ENCODE measurements at places on chromosomes 2 and 18.
A peak's percentile ranks its signal among the peaks of the same experiment; 100 is the strongest.

- DNase-seq: no peak
Measured at GRCh38 chr2:188788621-188789020, 185.6 kb upstream of the COL3A1 start.

DNA sequence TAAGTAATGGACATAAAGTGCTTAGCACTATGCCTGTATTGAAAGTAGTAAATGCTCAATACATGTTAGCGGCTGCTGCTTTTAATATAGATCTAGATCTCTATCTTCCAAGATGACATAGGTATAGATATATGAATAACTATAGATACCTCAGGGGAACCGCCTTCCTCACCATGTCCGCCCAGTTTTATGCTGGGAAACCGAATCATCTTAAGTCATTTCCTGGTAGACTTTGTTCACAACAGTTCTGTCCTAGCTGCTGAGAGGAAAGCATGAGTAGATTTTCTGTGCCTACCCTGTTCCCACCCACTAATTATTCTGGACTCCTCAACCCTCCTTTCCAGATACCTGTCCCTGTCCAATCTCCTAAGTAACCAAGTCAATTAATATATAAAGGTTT, 21.6 kb upstream of the ITM2C start:
- DNase-seq: no peak

- no peak for DNase-seq
Measured at GRCh38 chr2:120745420-120746111, 9.9 kb downstream of the GLI2 start.

GRCh38 chr2:216695401-216695821, at the start of gene IGFBP5:
Gene IGFBP5, minus strand, starts transcription at chr2:216695549. Its CDS starts 774 bp downstream, at chr2:216694775.
- no peak for DNase-seq

GRCh38 chr2:239943991-239944631, 81.0 kb downstream of the NDUFA10 start:
- no peak for DNase-seq

DNA sequence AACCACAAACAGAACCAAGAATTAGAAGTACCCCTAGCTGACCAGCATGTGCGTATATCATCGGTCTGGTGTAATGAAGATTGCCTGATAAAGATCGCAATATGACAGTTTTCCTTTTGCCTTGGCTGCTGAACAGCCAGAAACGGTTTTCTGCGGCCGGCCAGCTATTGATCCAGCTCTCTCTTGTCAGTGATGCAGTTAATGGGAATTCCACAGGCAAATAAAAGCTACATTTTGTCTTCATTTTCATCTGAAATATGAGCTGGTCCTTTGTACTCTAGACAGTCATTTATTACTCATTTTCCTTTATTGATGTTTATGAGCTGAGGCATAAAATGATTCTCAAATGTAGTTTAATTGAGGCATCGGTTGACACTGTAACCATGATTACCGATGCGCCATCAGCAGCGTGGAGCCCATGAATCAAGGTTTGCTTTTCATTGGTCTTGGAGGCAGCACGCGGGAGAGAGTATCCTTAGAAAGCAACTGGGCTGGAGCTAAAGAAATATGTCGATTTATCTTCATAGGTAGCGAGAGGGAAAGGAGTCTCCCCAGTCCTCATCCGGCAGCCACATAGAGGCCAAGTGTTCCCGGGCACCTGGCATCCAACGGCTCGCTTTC, 535.2 kb downstream of the GALR1 start:
- DNase-seq: no peak

DNA sequence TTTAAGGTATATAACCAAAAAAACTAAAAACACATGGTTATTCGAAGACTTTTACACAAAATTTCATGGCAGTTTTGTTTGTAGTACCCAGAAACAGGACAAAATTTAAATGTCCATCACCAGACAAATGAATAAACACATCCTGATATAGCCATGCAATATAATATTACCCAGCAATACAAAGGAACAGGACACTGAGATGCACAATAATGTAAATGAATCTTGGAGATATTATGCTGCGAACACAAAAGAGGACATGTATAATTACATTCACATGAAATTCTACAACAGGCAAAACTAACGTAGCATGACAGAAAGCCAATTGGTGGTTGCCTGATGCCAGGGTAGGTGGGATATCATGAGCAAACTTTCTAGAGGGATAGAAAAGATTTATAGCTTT, 92.4 kb upstream of the OTX1 start:
- no peak for DNase-seq

DNA sequence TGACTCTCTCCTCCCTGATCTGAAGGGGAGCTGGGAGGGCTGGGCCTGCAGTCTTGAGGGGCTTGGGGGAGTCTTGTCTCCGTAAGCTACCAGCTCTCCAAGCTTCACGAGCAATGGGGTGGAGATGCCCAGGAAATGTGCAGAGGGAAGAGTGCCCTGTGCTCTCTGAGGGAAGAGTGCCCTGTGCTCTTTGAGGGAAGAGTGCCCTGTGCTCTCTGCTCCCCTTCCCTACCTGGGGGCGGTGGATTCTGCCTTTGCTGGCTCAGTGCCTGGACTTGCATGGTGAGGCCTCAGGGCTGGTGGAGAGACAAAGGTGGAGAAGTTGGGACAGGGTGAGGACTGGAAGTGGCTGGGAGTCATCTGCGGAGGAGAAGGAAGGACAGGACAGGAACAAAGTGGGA, 72.7 kb downstream of the TWIST2 start:
- DNase-seq: no peak

DNA sequence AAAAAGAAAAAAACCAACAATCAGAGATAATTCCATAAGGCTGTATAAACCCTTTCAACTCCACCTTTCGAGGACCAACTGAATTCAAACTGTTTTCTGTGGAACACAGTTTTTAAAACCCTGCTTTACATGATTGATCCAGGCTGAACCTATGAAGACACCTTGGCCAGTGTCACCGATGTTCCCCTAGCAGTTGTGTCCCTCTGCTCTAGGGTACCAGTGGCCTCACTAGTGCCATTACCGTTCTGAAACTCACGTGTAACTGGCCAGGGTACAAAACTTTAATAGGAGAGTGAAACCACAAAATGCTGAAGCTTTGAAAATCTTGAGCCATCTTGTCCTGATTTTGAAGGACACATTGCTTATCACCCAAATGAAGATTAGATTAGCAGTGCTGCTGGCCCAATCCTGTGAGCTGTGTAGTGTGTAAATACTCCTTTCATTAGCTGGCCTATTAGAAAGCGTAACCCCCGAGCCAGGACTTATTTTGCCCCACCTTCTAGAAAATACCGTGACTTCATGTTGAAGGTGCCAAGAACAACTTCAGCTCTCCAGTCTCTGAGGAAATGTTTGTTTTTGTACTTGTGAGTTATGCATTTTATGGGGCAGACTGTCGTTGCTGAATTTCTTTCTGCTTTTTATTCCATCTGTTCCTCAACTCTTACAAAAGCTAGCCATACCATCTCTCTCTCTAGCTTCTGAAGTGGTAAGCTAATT, 147.8 kb upstream of the MAP3K20 start:
- DNase-seq: no peak

- no peak for DNase-seq
Measured at GRCh38 chr2:44618251-44619023, 256.7 kb downstream of the CAMKMT start.

DNA sequence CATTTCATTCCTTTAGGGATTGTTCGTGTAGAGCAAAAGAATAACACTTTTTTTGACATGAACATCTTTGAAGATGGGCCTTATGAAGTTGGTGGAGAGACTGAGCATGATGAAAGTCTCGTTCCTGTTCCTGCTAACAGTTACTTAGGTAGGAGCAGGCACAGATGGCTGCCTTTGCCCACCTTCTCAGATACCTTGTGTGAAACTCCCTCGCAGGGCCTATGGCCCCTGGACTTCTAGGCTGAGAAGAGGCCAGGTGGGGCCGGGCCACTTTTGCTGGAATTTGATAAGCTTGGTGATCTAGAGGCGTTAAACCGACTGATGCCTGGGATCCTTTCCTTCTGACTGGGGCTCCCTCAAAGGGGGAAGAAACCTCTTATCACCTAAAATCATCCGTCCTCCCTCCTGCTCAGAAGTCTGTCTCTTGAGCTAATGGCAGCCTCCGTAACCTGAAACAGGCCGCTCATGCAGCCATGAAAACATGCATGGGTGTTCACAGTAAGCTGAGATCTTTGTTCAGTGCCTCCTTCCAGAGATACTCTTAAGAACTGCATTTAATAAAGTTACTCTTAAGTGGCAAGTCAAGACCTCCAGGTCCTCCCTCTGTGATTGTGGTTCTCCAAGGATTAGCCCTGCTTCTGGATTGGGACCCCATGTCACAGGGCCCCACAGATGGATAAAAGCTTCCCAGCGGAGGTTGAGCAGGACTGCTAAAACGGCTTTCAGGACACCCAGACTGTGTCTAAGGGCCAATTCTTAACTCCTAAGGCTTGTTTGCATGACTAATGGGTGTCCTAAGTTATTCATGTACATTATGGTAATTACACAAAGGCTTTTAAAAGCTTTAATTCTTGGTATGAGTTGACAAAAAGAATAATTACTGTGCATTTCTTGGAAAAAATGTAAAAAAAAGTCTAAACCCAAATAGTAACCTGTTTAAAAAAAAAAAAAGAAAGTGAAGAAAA, 43.9 kb downstream of the ITGA6 start:
- no peak for DNase-seq

DNA sequence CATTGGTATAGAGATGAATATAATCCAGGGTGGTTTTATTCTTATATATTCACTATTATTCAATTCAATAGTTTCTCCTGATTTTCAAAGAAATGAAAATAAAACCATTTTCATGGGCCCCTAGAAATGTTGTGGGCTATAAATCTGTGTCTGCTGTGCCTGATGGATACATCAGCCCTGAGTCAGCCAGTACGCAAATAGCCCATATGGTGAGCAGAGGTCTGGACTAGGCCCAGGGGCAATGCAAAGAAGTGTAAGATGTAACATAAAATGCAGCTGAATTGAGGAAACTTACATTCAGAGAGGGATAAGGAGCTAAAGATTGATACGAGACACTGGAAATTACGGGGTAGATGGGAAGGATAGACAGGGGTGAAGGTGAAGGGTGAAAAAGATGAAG, 122.5 kb downstream of the MAIP1 start:
- DNase-seq: no peak

DNA sequence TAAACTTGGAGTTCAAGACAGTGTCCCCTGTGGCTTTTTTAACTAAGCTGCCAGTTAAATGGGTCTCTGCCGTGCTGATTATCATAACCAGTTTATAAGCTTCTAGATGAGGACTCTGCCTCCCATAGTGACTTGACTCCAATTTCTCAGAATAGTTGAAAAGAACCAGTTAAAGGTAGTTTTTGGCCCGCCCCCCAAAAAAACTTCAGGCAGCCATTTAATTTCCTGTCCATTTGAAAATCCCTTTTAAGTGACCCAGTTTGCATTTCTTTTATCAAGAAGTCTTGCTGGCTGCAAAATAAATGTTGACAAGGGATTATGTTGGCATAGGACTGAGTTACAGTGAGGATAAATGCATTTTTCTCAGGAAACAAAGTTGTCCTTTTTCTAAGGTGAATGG, 2.3 kb downstream of the SLC20A1 start:
- no peak for DNase-seq

DNA sequence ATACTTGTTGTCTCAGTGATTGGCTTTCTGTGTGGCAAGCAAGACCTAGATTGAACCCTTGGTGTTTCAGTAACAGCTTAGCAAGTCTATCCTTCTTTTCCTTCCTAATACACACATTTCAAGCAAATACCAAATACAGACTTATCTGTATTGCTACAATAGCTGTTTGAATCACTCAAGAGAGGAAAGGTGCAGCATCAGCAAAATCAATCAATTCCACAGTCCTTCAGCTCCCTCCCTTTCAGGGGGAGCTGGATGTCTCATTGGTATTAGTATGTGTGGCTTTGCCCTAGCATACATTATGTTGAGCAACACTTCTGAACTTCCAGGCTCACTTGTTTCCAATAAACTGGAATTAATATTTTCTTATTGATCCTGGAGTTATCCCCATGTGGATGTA, 323.1 kb downstream of the TMX3 start:
- no peak for DNase-seq

DNA sequence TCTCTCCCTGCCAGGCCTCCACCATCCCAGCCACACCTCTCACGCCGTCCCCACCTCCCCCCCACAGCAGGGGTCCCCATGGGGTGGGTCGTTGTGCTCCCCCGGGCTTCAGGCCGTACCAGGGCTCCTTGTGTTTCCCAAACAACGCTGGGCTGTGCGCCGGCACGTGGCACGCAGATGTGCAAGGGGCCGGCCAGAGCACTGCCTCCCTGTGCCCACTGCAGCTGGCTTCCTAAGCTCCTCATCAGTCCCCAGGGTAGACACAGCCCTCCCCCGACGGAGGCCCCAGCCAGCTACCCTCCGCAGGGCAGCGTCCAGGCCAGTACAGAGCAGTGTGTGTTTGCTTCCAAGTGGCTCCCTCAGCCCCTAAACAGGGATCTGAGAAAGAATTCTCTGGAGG, 34.0 kb downstream of the BIN1 start:
- DNase-seq: no peak

GRCh38 chr2:112343827-112344585, 68.6 kb downstream of the ZC3H6 start:
- DNase-seq: no peak

DNA sequence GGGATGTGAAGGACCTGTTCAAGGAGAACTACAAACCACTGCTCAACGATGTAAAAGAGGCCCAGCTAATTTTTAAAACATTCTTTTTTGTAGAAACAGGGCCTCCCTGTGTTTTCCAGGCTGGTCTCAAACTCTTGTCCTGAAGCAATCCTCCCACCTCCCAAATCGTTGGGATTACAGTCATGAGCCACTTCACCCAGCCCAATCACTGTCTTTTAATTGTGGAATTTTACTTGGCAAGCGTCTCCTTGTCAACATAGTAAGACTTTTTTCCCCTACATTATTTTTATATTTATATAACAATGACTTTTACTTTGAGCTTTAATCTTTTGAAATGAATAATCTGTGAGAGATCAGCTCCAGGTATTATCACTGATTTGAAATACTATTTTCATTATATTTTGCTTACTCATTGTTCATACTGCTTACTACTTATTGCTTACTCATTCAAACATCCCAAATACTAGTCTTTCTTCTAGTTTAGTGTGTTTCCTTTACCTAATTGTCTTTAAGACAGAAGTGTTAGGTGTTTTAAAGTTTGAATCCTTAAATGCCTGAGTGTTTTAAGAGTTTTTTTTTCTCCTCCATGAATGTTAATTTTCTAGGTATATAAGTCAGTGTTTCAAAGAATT, 48.9 kb downstream of the PTPN4 start:
- DNase-seq: no peak

- peak; percentile 83 for DNase-seq
Measured at GRCh38 chr18:55321265-55322177, 266.5 kb downstream of the TCF4 start.

GRCh38 chr2:172196768-172197431, 94.2 kb upstream of the DLX2 start:
- DNase-seq: no peak

DNA sequence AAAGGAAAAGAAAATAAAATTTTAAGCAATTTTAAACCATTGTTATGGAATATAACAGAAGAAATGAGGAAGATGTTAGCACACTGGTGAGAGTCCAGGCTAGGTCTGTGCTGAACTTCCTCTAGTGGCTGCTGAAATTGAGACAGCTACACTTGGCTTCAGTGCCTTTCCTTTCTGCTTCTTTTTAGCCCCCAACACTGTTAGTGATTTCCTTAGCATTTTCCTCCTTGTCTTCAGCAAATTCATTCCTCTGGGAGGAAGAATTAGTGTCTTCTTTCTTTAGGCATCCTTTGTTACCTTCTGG, 47.6 kb downstream of the ITGAV start:
- DNase-seq: no peak

GRCh38 chr2:51812138-51812866, 780.4 kb upstream of the NRXN1 start:
- no peak for DNase-seq

Measured in memory B cell (primary cell).